T-helper 17 cell (primary cell): ENCODE measurements at places on chromosomes 2 and 18. TPM values are rescaled to one million over a fixed set of nuclear protein-coding genes. Genes with fewer than 3 reads are reported as not detected.

DNA sequence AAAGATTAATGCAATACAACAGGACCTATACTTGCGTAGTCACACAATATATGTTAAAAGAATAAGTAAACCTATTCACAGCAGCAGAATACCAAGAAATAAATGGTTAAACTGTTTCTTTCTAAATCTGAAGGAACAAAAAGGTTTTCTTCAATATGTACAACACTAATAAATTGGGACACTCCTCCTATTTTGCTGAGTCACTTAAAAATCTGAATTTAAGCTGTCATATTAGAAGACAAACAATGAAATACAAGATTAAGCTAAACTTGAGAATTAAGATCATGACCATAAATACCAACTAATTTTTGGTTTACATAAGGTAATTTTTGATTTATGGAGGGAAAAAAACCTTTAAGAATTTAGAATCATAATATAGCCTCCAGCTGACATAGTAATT lies 92.8 kb downstream of the ARHGEF33 start:
- no peak for DNase-seq

The C1QL2 gene
- not detected for total RNA-seq

The CIDEA gene
- total RNA-seq = not detected

The CKAP2L gene
- 0.37 TPM for total RNA-seq

The MAB21L4 gene
- not detected for total RNA-seq

The HOXD9 gene
- not detected for total RNA-seq

DNA sequence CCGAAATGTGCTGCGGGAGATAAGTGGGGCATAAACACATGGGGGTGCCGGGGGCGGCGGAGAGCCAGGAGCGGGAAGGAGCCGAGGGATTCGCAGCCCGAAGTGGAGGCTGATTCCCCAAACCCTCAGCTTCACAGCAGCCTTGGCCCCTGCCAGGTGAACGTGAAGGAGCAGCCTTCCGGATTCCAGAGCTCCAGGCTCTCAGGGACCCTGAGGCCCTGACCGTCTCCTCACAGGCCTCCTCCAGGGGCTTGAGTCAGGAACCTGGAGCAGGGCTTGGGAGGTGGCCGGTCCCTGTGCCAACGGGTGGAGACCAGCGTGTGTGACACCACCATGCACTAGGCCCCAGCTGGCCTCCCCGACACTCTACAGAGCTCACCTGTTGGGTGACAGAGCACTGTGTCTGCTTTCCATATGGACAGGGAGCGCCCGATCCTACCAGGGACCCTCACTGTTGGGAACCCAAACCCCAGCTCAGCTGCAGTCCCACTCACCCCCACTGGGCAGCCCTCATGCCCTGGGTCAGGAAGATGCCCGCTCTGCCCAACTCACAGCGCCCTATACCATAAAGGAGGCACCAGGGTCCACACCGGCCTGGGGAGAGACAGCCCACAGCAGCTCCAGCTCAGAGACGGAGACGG lies 117.6 kb upstream of the OTOS start:
- DNase-seq = no peak

The ANKRD30B gene
- total RNA-seq = not detected

The SLC9A4 gene
- total RNA-seq = 0.12 TPM

The ASXL3 gene
- not detected for total RNA-seq

The CDK15 gene
- not detected for total RNA-seq

DNA sequence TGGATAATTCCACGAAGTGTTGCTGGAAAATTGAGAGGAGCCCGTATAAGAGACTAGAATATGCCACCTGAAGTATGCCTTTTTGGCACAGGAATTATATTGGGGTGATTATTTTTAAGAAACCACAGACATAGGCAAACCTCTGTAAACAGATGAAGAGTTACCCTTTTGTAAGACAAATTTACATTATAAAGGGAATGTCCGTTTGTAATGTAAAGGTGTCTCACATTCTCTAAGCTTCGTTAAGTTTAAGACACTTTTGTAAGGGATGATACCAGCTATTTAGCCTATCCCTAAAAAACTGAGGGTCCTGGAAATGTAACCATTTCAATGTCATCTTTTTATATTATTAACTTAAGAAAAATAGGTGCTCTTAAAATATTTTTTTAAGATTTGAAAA lies 432.8 kb upstream of the SYT4 start:
- no peak for DNase-seq

DNA sequence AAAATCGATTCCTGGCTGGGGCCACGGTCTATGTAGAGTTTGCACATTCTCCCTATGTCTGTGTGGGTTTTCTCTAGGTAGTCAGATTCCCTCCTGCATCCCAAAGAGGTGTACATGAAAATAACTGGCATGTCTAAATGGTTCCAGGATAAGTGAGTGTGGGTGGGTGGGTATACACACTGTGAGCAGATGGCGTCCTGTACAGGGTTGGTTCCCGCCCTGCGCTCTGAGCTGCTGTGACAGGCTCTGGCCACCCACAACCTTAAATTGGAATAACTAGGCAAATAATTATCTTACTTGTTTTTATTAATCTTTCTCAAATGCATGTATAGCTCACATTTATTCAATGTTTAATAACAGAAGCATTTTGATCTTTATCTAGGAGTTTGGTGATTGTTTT lies 16.3 kb downstream of the THOC1 start:
- no peak for DNase-seq

GRCh38 chr2:135563793-135564192 lies 32.5 kb downstream of the R3HDM1 start:
- no peak for DNase-seq
